ENCODE measurements at places on chromosomes 6 and 20.

- DNase-seq, result no peak
Observed at GRCh38 chr6:42158011-42158410, 15.2 kb upstream of the GUCA1A start.

DNA sequence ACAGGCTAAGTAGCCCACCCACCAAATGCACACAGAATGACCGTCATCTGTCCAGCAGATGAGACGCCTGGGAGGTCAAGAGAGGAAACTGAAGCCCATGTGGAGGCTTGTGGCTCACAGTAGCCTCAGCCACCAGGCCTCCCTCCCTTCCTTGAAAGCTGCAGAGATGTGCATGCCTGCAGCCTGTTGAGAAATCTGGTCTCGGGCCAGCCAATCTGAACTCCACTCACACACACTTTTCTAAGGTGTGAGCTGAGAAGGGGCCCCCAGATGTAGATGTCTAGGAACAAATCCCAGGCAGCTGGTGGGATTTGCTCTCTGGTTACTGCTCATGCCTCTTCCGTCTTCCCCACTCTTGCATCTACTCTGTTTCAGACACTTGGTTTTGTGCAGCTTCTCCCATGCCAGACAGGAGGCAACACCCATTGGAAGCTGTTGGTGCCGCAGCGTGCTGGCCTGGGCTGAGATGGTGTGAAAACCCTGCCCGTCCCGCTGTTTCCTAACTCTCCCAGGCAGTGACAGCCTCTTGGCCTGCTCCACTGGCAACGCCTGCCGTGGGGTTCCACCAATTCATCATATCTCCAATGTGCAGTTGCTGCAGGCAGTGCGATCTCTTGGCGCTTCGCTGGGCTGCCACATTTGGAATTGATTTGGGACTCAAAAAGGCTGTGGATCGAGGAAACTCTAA lies 24.1 kb upstream of the PAX1 start:
- DNase-seq, result no peak

- no peak for DNase-seq
Observed at GRCh38 chr20:42775037-42775436, 414.7 kb downstream of the PTPRT start.

GRCh38 chr20:5146871-5147592 lies 20.2 kb downstream of the CDS2 start:
- DNase-seq, result no peak

- no peak for DNase-seq
Observed at GRCh38 chr6:42690151-42690702, 32.2 kb downstream of the PRPH2 start.

GRCh38 chr6:12297363-12298016 lies 7.3 kb downstream of the EDN1 start:
- DNase-seq, result no peak

GRCh38 chr6:113805173-113805790 lies 51.9 kb upstream of the MARCKS start:
- peak; percentile 58 for DNase-seq

DNA sequence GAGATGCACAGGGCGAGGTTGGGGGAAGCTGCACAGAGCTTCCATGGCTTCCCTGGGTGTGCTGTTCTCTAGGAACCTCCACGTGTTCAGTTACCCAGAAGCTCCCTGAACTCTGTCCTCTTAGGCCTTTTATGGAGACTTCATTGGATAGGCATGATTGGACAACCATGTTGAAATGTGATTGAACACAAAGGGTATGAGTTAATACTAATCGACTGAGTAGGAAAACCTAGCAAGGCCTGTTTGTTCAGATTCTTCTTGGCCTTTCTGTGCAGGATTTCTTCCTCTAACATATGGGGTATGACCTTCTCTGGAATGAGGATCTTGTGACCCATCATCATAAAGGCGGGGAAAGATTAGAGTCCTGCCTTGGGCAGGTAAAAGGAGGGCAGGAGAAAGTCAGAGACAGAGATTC lies 70.7 kb upstream of the SMIM29 start:
- DNase-seq, result no peak

GRCh38 chr6:56370561-56371211 lies 123.3 kb upstream of the COL21A1 start:
- DNase-seq, result peak; percentile 16

DNA sequence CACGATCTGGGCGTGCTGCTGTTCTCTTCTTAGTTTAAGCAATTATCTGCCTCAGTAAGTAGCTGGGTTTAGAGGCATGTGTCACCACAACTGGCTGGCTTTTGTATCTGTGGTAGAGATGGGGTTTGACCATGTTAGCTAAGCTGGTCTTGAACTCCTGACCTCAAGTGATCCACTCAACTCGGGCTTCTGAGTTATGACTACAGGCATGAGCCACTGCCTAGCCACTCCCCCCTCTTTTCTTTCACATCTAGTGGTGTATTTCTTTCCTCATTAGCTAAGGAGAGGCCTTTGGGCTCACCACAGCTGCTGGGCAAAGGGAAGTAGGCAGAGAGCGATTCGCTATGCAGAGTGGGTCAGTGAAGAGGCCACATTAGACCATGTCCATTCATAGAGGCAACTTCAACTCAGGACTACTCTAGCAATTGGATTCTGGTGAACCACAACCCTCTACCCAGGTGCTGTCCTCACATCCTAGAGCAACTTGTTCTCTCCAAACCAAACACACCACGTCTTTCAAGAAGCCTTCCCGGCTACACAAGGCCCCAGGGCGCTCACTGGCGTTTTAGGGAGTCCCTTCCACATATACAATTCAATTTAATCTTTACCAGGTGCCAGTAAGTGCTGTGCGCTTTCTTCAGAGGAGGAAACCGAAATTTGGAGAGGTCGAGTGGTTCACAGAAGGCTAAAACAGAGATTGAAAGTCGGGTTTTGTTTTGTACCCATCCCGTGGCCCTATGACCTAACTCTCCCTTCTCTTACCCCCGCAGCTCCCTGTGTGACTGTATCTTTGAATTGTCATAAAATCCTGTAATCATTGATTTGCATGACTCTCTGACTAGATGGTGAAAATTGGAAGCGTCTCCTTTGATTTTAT lies 26.5 kb upstream of the GFOD1 start:
- no peak for DNase-seq

GRCh38 chr6:15423286-15423993 lies 177.6 kb downstream of the JARID2 start:
- no peak for DNase-seq

- DNase-seq, result no peak
Observed at GRCh38 chr20:19824861-19825260, 66.8 kb downstream of the RIN2 start.

GRCh38 chr6:11785774-11786579 lies 7.4 kb upstream of the ADTRP start:
- DNase-seq, result no peak

- no peak for DNase-seq
Observed at GRCh38 chr6:14889611-14890593, 356.0 kb upstream of the JARID2 start.

GRCh38 chr20:13678944-13679343 lies 40.2 kb upstream of the TASP1 start:
- DNase-seq, result no peak

DNA sequence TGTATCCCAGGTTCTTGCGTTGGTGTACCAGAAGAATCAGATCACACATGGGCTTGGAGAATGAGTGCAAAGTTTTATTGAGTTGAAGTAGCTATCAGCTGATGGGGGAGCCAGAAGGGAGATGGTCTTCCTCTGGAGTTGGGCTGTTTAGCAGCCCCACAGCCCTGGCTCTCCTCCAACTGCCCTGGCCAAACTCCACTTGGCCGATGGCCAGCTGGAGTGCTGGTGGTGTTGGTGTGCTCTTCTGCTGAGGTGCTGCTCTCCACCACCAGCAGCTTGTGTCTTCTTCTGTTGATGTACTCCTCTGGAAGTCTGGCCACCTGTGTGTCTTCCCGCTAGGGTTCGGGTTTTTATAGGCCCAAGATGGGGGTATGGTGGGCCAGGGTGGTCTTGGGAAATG lies 172.8 kb downstream of the TINAG start:
- no peak for DNase-seq

DNA sequence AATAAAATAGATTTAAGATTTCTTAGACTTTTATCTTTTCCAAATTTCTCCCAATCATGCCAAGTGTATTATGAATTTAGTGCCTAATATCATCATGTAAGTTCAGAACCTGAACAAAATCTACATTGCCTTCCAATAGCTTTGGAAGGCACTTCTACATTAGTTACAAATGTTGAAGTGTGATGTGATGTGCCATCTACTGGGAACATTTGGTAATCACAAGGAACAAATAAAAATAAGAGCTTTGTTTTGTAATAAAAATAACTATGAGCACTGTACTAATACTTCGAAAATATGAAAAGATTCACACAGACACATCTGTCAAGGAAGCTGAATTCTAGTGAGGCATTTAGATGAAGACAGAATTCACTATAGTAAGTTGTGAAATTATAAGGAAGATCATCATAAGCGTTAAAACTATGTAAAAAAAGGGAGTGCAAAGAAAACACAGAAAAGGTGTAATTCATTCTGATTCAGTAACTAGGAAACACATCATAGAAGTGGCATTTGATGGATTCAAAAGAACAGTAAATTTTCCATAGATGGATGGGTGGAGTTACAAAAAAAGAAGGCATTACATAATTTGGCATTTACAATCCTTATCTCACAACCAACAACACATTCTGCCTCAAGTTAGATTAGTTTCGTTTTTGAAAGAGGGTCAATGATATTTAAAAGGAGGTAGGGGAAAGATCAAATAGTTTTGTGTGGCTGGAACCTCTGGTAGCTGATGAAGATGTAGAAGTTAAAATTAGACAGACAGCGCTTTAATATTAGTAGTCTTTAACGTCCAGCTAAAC lies 161.0 kb downstream of the ASCC3 start:
- no peak for DNase-seq

DNA sequence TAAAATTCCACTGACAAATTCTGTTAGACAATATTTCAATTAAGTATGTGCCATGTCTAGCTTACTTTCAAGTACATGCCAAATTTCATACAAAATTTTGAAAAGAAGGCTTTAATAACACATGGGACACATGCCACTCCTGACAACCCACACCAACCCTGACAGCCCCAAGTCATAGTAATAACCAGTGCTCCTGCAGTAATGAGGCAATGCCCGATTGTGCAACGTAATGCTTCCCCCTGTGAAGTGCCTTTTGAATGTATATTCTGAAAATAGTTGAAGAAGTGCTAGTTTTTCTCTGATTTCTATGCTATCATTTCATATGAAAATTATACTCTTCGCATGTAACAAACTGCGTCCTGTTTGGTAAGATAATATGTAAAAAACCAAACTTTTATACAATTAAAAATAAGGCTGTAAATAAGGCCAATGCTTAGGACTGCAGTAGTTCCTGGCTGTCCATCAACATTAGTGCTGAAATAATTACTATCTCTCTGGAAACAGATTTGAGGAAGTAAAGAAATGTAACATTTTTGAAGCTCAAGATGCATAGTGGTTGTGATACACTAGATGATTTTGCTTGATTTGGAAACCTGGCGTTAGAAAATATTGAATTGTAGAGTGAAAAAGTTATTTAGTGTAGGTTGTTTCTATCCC lies 125.8 kb upstream of the BCLAF1 start:
- DNase-seq, result no peak

GRCh38 chr20:33612001-33612400 lies 50.1 kb upstream of the C20orf144 start:
- DNase-seq, result no peak

- no peak for DNase-seq
Observed at GRCh38 chr6:47836046-47836445, 54.2 kb downstream of the OPN5 start.

- DNase-seq, result peak; percentile 11
Observed at GRCh38 chr20:2900845-2901592, 27.7 kb downstream of the PTPRA start.

GRCh38 chr6:80010288-80010687 lies 5.8 kb downstream of the TTK start:
- no peak for DNase-seq

DNA sequence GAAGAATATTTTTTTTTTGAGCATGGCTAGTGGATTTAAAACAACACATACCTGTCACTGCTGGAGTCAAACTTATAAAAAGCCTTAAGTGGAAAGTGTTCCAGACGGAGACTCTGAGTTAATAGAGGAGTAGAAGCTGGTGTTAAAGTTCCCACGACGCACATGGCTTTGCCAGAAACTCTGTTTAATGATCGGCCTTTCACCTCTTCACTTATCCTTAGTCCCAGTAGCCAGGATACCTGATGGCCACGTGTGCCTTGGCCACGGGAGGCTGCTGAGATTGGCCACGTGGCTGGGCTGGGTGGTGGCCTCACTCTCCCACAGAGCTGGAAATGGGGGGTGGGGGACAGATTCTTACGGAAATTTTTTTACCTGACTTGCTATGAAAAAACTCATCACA lies 333.1 kb downstream of the ZFAND3 start:
- no peak for DNase-seq

GRCh38 chr6:44267252-44267651 lies 1.9 kb upstream of the NFKBIE start:
- no peak for DNase-seq

DNA sequence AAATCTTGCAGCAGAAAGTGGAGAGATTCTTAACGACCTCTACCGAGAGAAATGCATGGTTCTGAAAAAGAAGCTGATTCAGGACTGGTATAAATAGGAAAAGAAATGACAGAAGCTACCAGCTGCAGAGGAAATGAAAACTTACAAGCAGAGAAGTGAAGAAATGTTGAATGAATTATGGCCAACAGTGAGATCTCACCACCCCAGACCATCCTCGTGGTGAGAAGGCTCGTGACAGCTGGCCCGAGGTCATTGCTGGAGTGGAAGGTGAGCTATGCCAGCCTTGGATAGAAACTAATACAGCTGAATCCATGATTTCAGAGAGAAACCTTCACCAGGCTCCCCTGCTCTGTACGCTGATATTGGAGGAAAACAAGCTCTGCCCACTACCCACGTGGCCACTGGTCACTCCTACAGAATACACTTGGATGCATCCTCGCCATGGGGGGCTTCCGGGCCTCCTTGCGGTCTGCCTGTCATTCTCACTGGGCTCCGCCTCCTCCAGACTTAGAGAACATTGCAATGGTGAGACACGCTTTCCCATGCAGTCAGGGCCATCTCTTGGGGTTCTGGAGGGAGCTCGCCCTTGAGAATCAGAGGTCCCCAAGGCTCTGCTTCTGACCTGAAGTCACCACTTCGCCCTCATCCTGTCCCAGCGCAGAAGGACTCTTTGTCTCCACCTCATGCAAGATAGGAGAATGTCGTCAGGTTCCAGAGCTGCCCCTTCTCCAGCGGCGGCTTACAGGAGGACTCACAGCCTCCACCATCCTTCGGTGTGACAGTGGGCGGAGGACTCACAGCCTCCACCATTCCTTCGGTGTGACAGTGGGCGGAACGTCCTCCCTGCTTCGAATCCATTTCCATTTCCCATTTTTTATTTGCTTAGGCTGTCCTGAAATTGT lies 10.6 kb upstream of the TUBB2B start:
- DNase-seq, result no peak

DNA sequence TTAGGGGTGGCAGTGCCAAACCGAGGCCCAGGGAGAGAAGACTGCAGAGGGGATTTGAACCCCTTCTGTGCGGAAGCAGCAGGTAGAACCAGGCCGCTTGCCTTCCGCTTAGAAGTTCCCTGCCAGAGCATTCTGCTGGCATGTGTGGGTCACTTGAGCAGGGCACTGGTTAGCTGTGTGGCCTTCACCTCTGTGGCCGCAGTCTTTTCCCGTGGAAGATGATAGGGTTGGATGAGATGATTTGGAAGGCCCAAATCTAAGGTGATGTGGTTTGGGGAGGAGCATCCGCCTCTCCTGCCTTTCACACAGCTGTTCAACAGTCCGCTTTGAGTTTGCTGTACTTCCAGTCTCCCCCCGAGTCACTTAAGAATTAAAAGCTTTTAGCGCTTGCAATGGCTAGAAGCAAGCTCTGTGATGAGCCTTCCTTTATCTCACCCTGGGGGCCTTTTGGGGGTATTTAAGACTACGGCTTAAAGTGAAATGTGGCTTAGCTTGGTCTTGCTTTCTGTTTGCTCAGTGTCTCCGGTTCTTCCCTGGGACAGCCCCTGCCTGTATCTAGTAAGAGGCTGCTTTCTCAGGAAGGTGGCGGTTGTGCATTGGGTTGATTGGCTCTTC lies 743 bp downstream of the CMTR1 start:
- peak; percentile 20 for DNase-seq

Measured in naive B cell (primary cell).